Mesendoderm (in vitro differentiated cells): ENCODE measurements at places on chromosomes 4 and X.
A peak's percentile ranks its signal among the peaks of the same experiment; 100 is the strongest.

GRCh38 chrX:11342673-11343072 is 49.5 kb downstream of the AMELX start:
- H3K36me3 ChIP-seq: no peaks in the 10 kb centered on the region
- H3K4me1 ChIP-seq: no peaks in the 10 kb centered on the region
- no peak overlapping the region for H3K4me3 ChIP-seq
- H3K27ac ChIP-seq: no peak overlapping the region
- no peaks in the 10 kb centered on the region for H3K27me3 ChIP-seq
- DNase-seq: no peak

GRCh38 chr4:70932984-70933383 is 30.8 kb downstream of the MOB1B start:
- no peak overlapping the region for H3K27ac ChIP-seq
- H3K27me3 ChIP-seq: no peaks in the 10 kb centered on the region
- no peak overlapping the region for H3K4me3 ChIP-seq
- DNase-seq: no peak
- H3K36me3 ChIP-seq: no peaks in the 10 kb centered on the region
- no peaks in the 10 kb centered on the region for H3K4me1 ChIP-seq

DNA sequence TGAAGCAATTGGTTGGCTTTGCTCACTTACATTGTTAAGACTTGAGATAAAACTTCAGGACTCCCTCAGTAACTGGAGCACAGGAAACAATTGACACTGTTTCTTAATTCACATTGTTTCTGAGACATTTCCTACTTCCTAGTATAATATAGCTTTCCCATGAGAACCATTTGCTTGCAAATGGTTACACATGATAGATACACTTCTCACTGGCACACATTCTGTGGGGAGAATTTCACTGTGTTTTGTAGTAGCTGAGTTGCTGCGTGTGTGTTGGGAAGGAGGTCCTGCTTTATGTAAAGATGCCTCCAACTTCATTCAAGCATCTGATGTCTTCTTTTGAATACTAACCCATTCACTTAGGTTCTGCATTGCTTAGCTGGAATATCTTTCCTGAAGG is 85.3 kb upstream of the SLC4A4 start:
- DNase-seq: no peak
- H3K27me3 ChIP-seq: no peaks in the 10 kb centered on the region
- H3K36me3 ChIP-seq: no peaks in the 10 kb centered on the region
- H3K27ac ChIP-seq: no peak overlapping the region

- no peak overlapping the region for H3K27ac ChIP-seq
- no peak overlapping the region for H3K4me3 ChIP-seq
- DNase-seq: no peak
- H3K36me3 ChIP-seq: no peaks in the 10 kb centered on the region
- H3K27me3 ChIP-seq: no peaks in the 10 kb centered on the region
Measured at GRCh38 chrX:110706446-110706845, 89.2 kb downstream of the CHRDL1 start.

- DNase-seq: no peak
- H3K4me3 ChIP-seq: no peak overlapping the region
- no peaks in the 10 kb centered on the region for H3K36me3 ChIP-seq
- H3K27me3 ChIP-seq: no peaks in the 10 kb centered on the region
Measured at GRCh38 chr4:93746031-93746430, 82.5 kb upstream of the ATOH1 start.

GRCh38 chrX:53128097-53128749 is 34.3 kb downstream of the KANTR start:
- no peaks in the 10 kb centered on the region for H3K27me3 ChIP-seq
- H3K4me1 ChIP-seq: no peaks in the 10 kb centered on the region
- no peaks in the 10 kb centered on the region for H3K36me3 ChIP-seq
- H3K4me3 ChIP-seq: no peak overlapping the region

DNA sequence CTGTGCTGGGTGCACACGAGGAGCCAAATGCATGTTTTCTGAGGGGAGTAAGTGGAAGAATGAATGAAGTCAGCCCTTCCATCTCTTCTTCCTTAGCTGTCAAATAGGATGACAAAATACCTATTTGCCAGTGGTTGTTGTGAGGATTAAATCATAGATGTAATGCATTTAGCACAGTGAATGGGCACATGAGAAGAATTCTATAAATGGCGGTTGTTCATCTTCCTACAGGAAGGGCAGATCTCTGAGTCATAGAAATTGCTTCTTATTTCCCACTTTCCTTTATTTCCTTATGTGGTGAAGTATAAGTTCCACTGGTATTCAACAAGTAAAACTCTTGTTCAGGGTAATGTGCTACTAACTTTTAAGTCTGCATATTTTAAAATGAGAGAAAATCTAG is 83.1 kb downstream of the SORBS2 start:
- no peak overlapping the region for H3K4me3 ChIP-seq
- H3K4me1 ChIP-seq: no peaks in the 10 kb centered on the region
- no peaks in the 10 kb centered on the region for H3K27me3 ChIP-seq
- DNase-seq: no peak
- no peak overlapping the region for H3K27ac ChIP-seq

- no peaks in the 10 kb centered on the region for H3K4me1 ChIP-seq
- no peaks in the 10 kb centered on the region for H3K27me3 ChIP-seq
- no peak for DNase-seq
- H3K27ac ChIP-seq: no peak overlapping the region
- no peak overlapping the region for H3K4me3 ChIP-seq
Measured at GRCh38 chr4:44146516-44146915, 302.1 kb downstream of the KCTD8 start.

- H3K27me3 ChIP-seq: no peaks in the 10 kb centered on the region
- no peaks in the 10 kb centered on the region for H3K36me3 ChIP-seq
- no peak overlapping the region for H3K27ac ChIP-seq
- no peak overlapping the region for H3K4me3 ChIP-seq
- H3K4me1 ChIP-seq: no peaks in the 10 kb centered on the region
- DNase-seq: peak; percentile 59
Measured at GRCh38 chr4:3452376-3452775, 10.6 kb downstream of the HGFAC start.

DNA sequence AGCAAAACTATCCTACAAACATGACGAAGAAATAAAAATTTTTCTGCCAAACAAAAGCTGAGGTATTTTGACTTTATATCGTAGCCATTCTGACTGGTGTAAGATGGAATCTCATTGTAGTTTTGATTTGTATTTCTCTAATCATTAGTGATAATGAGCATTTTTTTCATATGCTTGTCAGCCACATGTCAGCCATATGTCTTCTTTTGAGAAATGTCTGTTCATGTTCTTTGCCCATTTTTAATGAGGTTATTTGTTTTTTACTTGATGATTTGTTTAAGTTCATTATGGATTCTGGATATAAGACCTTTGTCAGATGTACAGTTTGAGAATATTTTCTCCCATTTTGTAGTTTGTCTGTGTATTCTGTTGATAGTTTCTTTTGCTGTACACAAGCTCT is 24.5 kb downstream of the F8A2 start:
- no peak for DNase-seq
- no peak overlapping the region for H3K4me3 ChIP-seq
- no peaks in the 10 kb centered on the region for H3K4me1 ChIP-seq
- H3K27me3 ChIP-seq: no peaks in the 10 kb centered on the region
- H3K27ac ChIP-seq: no peak overlapping the region
